ENCODE measurements at places on chromosomes 11 and 22. TPM values are rescaled to one million over a fixed set of nuclear protein-coding genes. Genes with fewer than 3 reads are reported as not detected.

- H3K36me3 ChIP-seq: no peaks in the 10 kb centered on the region
- H3K27me3 ChIP-seq: no peaks in the 10 kb centered on the region
- no peak for DNase-seq
- H3K4me3 ChIP-seq: no peak overlapping the region
- no peak overlapping the region for H3K27ac ChIP-seq
Measured at GRCh38 chr11:28581286-28582242, 473.4 kb downstream of the METTL15 start.

DNA sequence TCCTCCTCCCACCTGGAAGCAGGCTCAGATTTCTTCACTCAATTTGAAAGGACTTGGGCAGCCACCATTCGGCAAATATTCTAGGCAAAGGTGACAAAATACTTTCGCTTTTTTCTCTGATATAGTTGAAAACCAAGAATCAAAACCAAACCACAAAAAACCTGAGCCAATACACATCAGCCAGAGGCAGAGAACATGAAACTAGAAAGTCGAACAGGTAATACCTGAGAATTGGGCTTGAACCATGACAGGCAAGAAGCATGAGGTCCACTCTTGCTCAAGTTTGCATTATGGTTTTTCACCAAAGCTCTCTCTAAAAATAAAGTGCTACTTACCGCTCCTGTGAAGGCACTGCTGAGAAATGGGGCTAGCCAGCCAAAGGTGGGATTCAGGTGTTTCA, 26.2 kb upstream of the LDLRAD3 start:
- H3K4me3 ChIP-seq: no peak overlapping the region
- H3K36me3 ChIP-seq: no peaks in the 10 kb centered on the region
- H3K27ac ChIP-seq: no peak overlapping the region
- H3K4me1 ChIP-seq: peaks cover 5% of the 10 kb centered on the region
- no peak for DNase-seq

DNA sequence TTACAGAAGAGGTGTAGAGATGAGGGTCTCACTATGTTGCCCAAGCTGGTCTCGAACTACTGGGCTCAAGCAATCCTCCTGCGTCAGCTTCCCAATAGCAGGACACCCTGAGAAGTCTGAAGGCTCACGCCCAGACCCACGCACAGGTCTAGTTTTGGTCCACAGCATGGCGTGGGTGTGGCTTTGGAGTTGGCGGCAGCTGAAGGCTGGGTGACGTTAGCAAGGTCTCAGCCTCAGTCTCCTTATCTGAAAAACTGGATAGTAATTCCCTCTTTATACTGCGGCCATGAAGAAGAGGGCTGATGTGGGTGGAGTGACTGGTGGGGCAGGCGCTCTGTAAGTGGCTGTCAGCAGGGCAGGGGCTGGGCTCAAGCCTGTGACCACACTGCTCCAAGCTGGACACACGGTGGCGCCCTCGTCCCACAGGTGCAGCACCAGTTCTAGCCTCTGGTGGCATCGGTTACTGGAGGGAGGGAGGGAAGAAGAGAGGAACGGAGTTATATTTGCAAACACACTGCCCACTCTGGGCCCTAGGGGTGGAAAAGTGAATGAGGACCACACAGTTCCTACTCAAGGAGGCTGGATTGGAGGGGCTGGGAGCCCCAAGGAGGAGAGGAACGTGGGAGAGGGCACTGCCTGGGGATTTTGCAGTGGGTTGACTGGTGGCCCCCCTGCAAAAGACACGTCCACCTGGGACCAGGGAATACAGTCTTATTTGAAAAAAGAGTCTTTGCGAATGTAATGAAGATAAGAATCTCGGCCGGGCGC, 19.6 kb upstream of the CARD10 start:
- DNase-seq: peak; percentile 89
- H3K4me3 ChIP-seq: no peak overlapping the region
- no peak overlapping the region for H3K27ac ChIP-seq

Gene PLAAT4
- total RNA-seq: 1.2 TPM

DNA sequence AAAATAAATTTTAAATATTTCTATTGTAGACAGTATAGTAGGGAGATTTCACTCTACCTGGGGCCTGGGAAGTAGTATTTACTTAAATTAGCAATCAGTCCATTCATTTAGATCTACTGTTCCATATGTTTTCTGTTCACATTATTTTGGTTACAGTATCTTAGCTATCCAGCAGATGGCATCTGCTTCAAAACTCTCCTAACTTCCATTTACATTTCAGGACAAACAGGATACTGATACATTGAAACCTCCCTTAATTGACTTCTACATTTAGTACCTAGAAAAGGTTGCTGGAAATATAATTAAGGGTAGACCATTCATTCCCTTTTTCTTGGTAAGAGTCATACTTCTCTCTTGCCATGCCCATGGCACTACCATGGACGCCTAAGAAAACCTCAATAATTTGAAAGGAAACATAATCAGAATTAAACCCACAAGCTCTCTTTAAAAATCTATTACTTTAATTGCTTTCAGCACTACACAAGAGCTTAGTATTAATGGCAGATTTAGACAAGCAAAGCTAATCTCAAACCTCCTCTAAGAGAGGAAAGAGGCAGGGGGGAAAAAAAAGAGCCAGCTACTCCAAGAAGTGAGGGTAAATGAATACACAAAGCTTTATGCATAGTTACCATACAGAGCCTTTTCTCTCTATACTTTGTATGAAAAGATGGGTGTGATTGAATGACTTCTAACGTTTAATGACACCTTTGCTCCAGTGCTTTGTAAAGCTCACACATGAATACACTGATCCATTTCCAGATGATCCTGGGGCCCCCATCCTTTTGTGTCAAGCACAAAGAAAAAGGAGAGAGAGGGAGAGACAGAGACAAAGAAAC, 131.2 kb upstream of the MTMR2 start:
- peaks cover 3% of the 10 kb centered on the region for H3K36me3 ChIP-seq
- DNase-seq: no peak
- H3K27me3 ChIP-seq: no peaks in the 10 kb centered on the region
- peak overlapping the region; percentile 96 for H3K27ac ChIP-seq
- peaks cover 61% of the 10 kb centered on the region for H3K4me1 ChIP-seq
- no peak overlapping the region for H3K4me3 ChIP-seq

GRCh38 chr11:125935618-125936199, 10.1 kb upstream of the VSIG10L2 start:
- DNase-seq: no peak
- no peak overlapping the region for H3K4me3 ChIP-seq

- no peaks in the 10 kb centered on the region for H3K27me3 ChIP-seq
- H3K4me1 ChIP-seq: no peaks in the 10 kb centered on the region
- H3K36me3 ChIP-seq: peaks cover 2% of the 10 kb centered on the region
- no peak overlapping the region for H3K27ac ChIP-seq
- H3K4me3 ChIP-seq: no peak overlapping the region
Measured at GRCh38 chr11:90884181-90884580, 661.3 kb upstream of the CHORDC1 start.

Gene OR4A16
- not detected for total RNA-seq

DNA sequence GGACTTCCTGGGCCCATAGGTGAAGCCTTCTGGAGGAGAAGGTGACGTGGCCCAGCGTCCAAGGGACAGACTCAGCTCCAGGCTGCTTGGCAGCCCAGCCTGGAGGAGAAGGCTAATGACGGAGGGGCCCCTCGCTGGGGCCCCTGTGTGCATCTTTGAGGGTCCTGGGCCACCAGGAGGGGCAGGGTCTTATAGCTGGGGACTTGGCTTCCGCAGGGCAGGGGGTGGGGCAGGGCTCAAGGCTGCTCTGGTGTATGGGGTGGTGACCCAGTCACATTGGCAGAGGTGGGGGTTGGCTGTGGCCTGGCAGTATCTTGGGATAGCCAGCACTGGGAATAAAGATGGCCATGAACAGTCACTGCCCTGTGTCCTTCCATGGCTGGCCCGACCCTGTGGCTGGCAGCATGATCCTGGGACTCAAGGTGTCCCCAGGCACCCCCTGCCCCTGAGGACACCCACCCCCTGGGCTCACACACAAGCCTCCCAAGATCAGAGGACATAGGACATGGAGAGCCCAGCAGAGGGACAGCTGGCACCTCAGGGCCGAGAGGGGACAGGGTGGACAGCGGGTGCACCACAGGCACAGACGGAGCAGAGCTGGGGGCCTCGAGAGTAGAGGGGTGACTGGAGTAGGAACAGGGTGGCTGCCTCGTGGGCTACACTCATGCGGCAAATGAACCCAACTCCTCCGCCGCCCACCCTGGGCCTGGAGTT, 10.1 kb downstream of the SIGIRR start:
- H3K27me3 ChIP-seq: no peaks in the 10 kb centered on the region
- DNase-seq: no peak
- no peak overlapping the region for H3K4me3 ChIP-seq
- H3K4me1 ChIP-seq: peaks cover 6% of the 10 kb centered on the region

DNA sequence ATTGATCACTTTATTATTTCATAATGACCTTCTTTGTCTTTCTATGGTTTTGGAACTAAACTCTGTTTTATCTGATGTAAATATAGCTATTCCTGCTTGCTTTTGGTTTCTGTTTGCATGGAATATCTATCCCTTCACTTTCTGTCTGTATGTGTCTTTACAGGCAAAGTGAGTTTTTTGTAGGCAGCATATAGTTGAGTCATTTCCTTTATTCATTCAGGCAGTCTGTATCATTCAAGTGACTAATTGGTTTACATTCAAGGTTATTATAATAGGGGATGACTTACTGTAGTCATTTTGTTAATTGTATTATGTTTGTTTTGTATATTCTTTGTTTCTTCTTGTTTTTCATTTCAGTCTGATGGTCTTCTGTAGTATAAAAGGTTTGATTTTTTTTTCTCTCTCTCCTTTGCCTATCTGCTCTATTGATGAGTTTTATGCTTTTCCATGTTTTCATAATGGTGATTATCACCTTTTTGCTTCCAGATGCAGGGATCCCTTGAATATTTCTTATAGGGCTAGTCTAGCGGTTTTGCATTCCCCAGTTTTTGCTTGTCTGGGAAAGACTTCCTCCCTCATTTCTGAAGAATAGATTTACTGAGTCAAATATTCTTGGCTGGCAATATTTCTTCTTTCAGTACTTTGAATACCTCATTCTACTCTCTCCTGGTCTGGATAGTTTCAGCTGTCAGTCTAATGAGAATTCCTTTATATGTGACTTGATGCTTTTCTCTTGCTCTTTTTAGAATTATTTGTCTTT, 50.4 kb downstream of the GDPD4 start:
- no peak overlapping the region for H3K27ac ChIP-seq
- no peaks in the 10 kb centered on the region for H3K36me3 ChIP-seq
- no peak for DNase-seq
- H3K4me1 ChIP-seq: no peaks in the 10 kb centered on the region
- no peaks in the 10 kb centered on the region for H3K27me3 ChIP-seq

GRCh38 chr11:123624974-123625373, 29.4 kb downstream of the SCN3B start:
- no peaks in the 10 kb centered on the region for H3K27me3 ChIP-seq
- no peak overlapping the region for H3K4me3 ChIP-seq
- DNase-seq: no peak

Gene ARHGAP8
- 166 TPM for total RNA-seq

DNA sequence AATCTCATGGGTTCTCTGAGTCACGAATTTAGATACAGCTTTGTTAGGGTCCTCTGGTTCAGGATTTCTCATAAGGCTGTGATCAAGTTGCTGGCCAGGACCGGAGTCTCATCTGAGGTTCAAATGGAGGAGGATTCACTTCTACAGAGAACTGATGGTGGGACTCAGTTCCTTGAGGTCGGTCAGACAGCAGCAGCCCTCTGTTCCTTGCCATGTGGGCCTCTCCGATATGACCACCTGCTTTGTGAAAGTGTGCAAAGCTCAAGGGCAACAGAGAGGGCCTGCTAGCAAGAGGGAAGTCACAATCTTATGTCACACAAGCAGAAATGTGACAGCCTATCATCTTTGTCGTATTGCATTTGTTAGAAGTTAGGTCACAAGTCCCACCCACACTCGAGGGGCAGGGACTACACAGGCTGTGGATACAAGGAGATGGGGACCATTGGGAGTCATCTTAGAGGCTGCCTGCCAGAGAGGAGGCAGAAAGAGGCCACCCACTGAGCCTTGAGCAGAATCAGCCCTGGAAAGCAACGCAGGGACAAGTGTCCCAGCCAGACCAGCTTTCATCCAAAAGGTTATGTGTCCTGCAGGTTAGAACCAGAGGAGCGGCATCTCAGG, 34.5 kb downstream of the RPUSD4 start:
- H3K27ac ChIP-seq: no peak overlapping the region
- no peaks in the 10 kb centered on the region for H3K27me3 ChIP-seq
- no peak overlapping the region for H3K4me3 ChIP-seq
- peaks cover 3% of the 10 kb centered on the region for H3K36me3 ChIP-seq
- no peak for DNase-seq

Gene KRTAP5-3
- not detected for total RNA-seq

- H3K27ac ChIP-seq: no peak overlapping the region
- no peaks in the 10 kb centered on the region for H3K27me3 ChIP-seq
- H3K4me3 ChIP-seq: no peak overlapping the region
Measured at GRCh38 chr22:21064917-21065864, 19.4 kb downstream of the LRRC74B start.

Gene SERPIND1
- total RNA-seq: not detected

Gene AASDHPPT
- total RNA-seq: 59.6 TPM

DNA sequence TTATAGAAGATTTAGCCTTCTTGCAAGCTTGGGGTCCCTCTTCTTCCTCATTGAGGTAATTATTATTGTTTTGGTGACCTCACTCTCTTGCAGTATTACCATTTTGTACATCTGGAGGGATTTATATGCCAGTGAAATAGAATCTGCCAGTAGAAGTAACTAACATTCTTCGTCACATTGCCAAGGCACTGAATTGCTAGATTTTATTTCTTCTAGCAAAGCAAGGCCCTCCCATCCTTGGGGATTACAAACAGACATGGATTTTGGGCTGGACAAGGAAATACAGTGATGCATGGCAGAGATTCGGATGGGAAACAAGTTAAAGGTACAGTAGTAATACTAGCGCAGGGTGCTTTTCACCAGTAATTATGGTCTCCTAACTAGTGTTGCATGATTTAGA, 7.8 kb downstream of the ADAMTS15 start:
- no peak overlapping the region for H3K4me3 ChIP-seq
- peak overlapping the region; percentile 81 for H3K27ac ChIP-seq
- peaks cover 11% of the 10 kb centered on the region for H3K27me3 ChIP-seq
- H3K4me1 ChIP-seq: peaks cover 32% of the 10 kb centered on the region
- no peak for DNase-seq

DNA sequence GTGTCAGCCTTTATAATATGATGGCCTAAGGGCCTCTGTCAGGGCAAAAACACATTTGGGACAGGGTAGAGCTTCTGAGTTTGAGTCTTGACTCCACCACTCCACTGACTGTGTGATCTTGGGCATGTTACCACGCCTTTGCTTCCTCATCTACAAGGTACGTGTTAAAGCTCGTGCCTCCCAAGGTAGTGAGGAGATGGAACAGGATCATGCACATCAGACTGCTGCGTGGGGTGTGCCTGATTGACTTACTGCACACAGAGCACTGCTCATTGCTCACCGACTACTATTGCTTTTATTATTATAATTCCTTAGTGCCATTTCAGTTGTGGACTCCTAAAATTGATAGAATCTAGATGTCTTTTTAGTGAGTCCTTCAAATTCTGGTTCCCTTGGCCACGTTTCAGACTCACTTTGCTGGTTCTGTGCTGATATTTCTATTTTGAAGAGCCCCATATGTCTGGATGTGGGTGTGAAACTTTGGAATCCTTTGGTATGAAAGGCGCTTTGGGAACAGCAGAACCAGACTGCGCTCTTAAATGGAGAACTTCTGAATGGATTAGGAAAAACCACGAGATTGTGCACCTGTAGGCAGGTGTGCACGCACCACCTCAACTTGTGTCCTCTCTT, 44.1 kb upstream of the RAB1B start:
- no peak for DNase-seq
- H3K4me3 ChIP-seq: no peak overlapping the region
- peaks cover 8% of the 10 kb centered on the region for H3K4me1 ChIP-seq

Gene IMMP1L
- 27.3 TPM for total RNA-seq

Gene TRPC6
- total RNA-seq: 0.42 TPM

- no peak overlapping the region for H3K4me3 ChIP-seq
- H3K4me1 ChIP-seq: peaks cover 5% of the 10 kb centered on the region
- no peaks in the 10 kb centered on the region for H3K27me3 ChIP-seq
- peaks cover 3% of the 10 kb centered on the region for H3K36me3 ChIP-seq
- DNase-seq: no peak
- peak overlapping the region; percentile 14 for H3K27ac ChIP-seq
Measured at GRCh38 chr11:46305295-46305694, 27.8 kb downstream of the CREB3L1 start.
